Left ventricle myocardium inferior (tissue), 1 donor: ENCODE measurements at places on chromosomes 16 and 17. TPM values are rescaled to one million over a fixed set of nuclear protein-coding genes. Genes with fewer than 3 reads are reported as not detected.
A peak's percentile ranks its signal among the peaks of the same experiment; 100 is the strongest.

Gene KRT13
- total RNA-seq: not detected

Gene ZDHHC1
- total RNA-seq: 2.9 TPM

Gene CHMP1A
- 37.3 TPM for total RNA-seq

Gene KRTAP17-1
- not detected for total RNA-seq

GRCh38 chr17:31692632-31693031 is 166.4 kb downstream of the COPRS start:
- H3K27ac ChIP-seq: peak overlapping the region; percentile 91
- no peaks in the 10 kb centered on the region for H3K36me3 ChIP-seq
- H3K4me3 ChIP-seq: no peak overlapping the region

DNA sequence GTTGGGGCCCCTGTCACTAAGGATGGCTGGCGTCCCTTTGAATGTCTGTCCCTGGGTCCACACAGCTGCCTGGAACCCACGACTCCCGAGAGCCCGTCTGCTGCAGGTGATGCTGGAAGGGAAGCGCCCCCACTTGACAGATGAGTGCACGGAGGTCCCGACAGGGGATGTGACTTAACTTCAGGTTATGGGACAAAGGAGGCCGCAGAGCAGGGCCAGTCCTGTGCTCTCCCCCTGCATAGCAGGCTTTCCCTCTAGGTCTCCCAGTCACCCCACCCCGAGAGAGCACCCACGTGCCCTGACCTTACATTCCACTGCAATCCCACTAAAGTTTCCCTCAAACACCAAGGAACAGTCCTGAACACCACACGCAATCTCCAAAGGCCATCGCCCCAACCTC is 6.0 kb upstream of the RCVRN start:
- DNase-seq: no peak
- H3K4me3 ChIP-seq: no peak overlapping the region
- H3K27me3 ChIP-seq: peaks cover under 1% of the 10 kb centered on the region
- H3K4me1 ChIP-seq: peaks cover 3% of the 10 kb centered on the region

GRCh38 chr17:78121801-78122215 is 6.7 kb downstream of the TMC6 start:
- no peaks in the 10 kb centered on the region for H3K27me3 ChIP-seq
- H3K36me3 ChIP-seq: peaks cover 66% of the 10 kb centered on the region
- H3K4me1 ChIP-seq: peaks cover 49% of the 10 kb centered on the region
- DNase-seq: no peak

- H3K27ac ChIP-seq: no peak overlapping the region
- no peak for DNase-seq
- no peaks in the 10 kb centered on the region for H3K36me3 ChIP-seq
These were observed 49.6 kb upstream of the SIAH1 start for GRCh38 chr16:48434653-48435317.

DNA sequence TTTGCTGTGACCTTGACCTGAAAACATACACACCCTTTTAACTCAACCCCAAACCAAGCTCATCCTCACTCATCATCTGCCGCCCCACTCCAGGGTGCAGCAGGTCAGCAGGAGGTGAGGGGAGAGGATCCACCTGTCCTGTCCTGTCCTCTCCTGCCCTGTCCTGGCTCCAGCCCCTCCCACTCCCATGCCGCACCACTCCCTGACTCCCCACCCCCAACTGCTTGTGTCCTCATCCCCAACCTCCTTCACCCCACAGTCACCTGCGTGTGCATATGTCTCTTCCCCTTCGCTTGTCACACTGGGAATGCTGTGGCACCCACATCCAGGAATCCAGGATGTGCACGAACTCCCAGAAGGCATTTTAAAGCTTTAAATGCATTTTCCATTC is 15.6 kb downstream of the NGFR start:
- H3K27me3 ChIP-seq: peaks cover 48% of the 10 kb centered on the region
- no peak overlapping the region for H3K4me3 ChIP-seq
- no peak for DNase-seq
- H3K27ac ChIP-seq: no peak overlapping the region
- no peaks in the 10 kb centered on the region for H3K36me3 ChIP-seq

GRCh38 chr17:73228748-73229236 is 32.9 kb downstream of the CPSF4L start:
- DNase-seq: peak; percentile 57
- H3K4me3 ChIP-seq: no peak overlapping the region
- H3K36me3 ChIP-seq: peaks cover 5% of the 10 kb centered on the region
- peak overlapping the region; percentile 67 for H3K27ac ChIP-seq
- H3K4me1 ChIP-seq: peaks cover 77% of the 10 kb centered on the region

DNA sequence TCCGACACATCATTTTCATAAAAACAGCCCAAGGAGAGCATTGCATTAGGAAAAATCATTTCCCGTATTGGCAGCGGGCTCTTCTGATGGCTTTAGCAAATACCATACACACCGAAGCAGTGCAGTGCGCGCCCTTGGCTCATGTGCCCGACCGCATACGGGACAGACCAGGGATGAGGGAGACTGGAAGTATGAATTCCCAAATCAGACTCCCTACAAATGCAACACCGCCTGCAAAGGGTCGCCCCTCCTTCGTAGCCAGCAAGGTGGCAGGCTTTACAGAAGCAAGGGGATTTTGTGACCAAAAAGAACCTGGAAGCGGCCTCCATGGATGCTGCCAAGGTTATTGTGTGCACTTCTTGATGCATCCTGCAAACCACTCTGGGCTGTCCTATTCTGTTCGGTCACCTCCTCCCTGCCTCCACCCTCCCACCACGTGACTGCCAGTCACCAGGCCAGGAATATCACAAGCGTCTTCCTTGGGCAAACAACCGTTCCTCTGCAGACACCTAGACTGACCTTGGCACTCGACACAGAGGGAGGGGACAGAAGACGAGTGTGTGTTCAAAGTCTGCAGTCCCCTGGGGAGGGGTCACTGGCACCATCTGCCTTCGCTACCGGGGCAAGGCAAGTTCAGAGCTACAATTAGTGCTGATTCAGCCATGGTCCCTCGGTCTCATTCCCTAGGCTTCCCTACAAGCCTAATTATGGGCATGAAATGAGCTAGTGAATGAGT is 460.4 kb downstream of the SLC39A11 start:
- no peak overlapping the region for H3K4me3 ChIP-seq
- DNase-seq: no peak
- no peak overlapping the region for H3K27ac ChIP-seq
- H3K36me3 ChIP-seq: no peaks in the 10 kb centered on the region
